ENCODE measurements at places on chromosomes 5 and 9.
A peak's percentile ranks its signal among the peaks of the same experiment; 100 is the strongest.

GRCh38 chr9:6565312-6565711 lies 80.2 kb downstream of the GLDC start:
- DNase-seq, result no peak

GRCh38 chr5:138000102-138000723 lies 32.7 kb downstream of the FAM13B start:
- DNase-seq, result no peak

GRCh38 chr5:16558984-16559629 lies 57.7 kb downstream of the RETREG1 start:
- DNase-seq, result no peak

- no peak for DNase-seq
These were observed 214.3 kb downstream of the ARRDC3 start for GRCh38 chr5:91168859-91169258.

- peak; percentile 73 for DNase-seq
These were observed 4.7 kb upstream of the ISCA1 start for GRCh38 chr9:86287013-86287412.

Data from adipocyte (in vitro differentiated cells).